Activated CD8-positive, alpha-beta memory T cell treated with anti-CD3 and anti-CD28 coated beads, Interleukin-2, amount 10 ng/mL, durations not matched to agents 7 days and 5 days (primary cell): ENCODE measurements at places on chromosomes 16 and 17.

GRCh38 chr17:1625053-1625452 lies 3.6 kb downstream of the SLC43A2 start:
- DNase-seq, result no peak

DNA sequence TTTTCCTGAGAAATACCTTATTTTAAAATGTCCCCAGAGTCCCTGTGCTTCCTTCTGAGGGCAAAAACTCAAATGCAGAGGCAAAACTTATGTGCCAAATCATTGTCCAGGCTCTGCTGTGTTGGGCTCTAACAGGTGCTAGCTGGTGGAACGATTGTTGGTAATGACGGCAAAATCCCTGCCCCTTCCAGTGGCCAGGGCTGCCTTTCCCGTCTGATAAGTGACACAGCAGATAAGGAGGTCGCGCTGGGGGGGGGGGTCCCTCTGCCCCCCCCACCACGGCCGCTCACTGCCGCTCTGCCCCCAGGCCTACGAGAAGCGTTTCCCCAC lies 29.1 kb downstream of the SEC14L5 start:
- DNase-seq, result no peak

GRCh38 chr17:42751628-42752027 lies 6.8 kb upstream of the EZH1 start:
- DNase-seq, result no peak

DNA sequence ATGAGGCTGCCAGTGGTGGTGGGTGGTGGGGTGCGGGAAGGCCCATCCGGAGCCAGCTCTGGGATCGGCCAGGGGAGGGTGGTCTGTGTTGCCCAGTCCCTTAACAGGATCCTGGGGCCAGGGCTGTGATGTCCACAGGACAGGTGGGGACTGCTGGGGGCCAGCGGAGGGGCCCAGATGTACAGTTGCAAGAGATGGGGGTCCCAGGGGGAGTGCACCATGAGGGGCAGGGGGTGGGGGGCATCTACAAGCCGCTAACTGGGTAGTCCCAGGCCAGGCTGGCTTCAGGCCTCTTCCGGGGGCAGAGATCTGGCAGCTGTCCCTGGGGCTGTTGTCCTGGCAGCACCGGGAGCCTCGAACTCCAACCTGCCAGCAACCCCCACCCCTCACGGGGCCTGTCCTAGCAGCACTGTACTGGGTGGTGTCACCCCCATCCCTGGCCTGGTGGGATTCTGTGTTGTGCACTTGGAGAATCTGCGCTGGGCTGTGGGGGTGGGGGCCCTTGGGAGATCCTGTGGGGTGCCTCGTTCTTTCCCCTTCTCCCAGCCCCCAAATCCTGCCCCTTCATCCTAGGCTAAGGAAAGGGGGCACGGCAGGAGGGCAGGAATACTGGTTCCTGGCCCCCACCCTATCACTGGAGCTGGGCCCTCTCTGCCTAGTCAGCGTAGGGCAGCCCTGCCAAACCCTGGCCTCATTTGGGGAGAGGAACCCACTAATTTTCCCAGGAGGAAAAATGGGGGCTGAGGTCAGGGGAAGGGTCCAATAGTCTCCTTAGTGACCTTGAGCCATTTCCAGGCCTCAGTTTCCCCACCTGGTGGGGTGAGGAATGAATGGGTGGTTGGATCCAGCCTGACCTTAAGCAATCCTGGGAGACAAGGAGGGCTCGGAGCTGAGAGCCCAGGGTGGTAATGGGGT lies 1.4 kb downstream of the MTSS2 start:
- no peak for DNase-seq

- DNase-seq, result no peak
Measured at GRCh38 chr16:81447383-81448101, 2.9 kb downstream of the CMIP start.

DNA sequence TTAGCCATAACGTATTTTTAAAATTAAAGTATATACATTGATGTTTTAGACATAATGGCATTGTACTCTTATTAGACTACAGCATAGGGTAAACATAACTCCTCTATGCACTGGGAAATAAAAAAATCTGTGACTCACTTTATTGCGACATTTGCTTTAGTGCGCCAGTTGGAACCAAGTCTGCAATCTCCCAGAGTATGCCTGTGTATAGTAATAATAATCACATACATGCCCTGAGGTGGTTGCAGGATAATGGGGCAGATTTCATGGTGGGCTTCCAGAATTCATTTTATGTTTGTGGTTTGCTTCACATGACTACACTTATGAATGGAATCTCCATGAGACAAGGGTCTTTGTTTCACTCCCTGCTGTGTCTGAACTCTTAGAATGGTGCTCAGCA lies 66.9 kb upstream of the N4BP1 start:
- DNase-seq, result no peak

GRCh38 chr16:79723583-79724168 lies 123.1 kb upstream of the MAF start:
- DNase-seq, result no peak

- no peak for DNase-seq
Measured at GRCh38 chr17:65564793-65565192, 3.3 kb upstream of the AXIN2 start.

GRCh38 chr17:45106582-45106981 lies 25.7 kb downstream of the PLCD3 start:
- no peak for DNase-seq

DNA sequence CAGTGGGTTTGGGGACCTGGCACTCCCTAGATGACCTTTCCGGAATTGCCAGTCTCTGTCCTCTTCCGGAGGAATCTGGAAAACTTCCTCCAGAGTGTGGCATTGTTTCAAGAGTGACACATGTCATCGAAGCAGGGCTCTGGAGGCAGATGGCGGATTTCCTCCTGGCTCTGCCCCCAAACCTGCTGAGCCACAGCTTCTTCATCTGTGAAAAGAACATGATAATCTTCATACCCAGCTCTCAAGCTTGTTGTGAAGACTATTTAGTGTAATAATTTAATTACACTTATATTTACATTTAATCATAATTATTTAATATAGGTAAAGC lies 19.7 kb upstream of the TEX2 start:
- DNase-seq, result no peak

DNA sequence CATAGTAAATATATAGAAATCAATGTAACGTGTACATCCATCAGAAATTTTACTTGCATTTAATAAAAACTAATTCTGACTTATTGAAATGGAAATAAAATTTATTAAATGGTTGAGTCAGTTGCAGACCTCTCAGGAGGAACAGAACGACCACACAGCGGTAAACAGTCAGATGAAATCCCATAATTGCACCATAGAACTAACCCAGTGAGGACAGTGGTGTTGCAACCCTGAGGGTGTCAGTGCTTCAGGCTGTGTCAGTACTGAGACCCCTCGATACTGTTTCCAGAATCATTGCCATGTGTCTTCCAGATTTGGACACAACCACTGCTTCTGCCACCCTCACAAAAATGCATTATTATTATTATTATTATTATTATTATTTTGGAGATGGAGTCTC lies 29.0 kb upstream of the SSTR2 start:
- no peak for DNase-seq

DNA sequence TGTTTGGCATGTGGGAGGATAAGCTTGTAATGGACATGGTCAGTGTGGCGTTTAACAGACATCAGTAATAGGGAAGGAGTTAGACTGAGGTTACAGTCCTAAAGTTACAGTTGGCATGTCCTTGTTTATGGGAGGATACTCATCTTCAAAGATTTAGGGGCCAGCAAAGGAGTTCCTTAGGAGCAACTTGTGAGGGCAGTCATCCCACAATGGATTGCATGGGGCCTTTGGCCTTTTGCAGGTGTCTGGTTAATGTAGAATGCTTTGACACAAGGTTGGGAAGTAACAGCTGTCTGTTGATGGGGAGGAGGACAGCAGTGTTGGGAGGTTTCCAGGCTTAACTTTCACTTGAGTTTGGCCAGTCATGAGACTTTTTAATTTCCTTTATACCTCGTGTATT lies 2.2 kb downstream of the NUBP1 start:
- DNase-seq, result no peak

DNA sequence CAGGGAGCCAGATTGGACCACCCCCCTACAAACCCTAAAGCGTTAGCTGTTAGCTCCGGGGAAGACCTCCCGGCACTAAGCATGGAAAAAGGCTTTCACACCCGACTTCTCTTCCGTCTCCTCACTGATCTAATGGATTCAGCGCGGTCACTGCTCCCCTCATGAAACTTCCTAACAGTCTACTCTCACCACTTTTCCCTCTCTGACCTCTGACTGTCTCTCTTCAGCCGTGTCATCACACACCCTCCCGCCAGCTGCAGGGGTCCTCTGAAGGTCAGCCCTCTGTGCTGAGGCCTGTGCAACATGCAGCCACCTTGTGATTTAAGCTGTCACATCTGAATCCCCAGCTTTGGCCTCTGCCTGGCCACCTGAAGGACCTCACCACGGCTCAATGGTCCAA lies 15.7 kb downstream of the LYRM1 start:
- DNase-seq, result no peak

DNA sequence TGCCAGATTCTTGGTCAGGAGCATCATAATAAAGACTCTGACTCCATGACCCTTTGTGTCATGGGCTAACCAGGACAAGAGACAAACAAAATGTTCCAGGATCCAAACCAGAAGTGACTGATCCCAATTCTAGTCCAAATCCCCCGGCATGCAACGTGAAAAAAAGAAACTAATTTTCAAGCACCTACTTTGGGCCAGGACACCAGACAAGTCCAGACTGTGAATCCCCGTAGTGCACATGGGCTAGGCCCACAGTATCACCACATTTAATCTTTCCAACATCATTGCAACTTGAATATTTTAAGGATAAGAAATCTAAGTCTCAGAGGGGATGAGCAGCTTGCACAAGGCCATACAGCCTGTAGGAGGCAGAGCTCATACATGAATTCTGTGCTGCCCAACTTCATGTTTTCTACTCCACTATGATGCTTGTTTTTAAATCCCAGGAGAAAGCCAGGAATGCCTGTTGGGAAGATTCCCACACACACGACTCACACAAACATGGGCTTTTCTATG lies 365.7 kb downstream of the NPIPA8 start:
- DNase-seq, result no peak

DNA sequence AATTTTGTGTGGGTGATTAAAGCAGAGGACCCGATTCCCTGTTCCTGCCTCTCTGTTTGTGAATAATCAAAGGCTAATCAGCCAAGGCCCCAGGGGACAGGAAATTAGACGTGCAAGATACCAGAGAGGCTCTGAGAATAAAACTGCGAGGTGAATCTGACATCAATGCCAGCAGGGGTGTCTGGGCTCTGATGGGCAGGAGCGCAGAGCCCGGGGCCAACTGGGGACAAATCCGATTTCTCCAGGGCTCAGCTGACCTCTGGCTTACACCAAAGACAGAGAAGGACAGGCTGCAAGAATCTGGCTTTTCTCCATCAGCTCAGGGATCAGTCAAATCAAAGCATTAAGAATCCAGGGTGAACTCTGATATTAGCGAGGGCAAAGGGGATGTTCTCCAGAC lies 174.3 kb downstream of the XYLT1 start:
- DNase-seq, result no peak

DNA sequence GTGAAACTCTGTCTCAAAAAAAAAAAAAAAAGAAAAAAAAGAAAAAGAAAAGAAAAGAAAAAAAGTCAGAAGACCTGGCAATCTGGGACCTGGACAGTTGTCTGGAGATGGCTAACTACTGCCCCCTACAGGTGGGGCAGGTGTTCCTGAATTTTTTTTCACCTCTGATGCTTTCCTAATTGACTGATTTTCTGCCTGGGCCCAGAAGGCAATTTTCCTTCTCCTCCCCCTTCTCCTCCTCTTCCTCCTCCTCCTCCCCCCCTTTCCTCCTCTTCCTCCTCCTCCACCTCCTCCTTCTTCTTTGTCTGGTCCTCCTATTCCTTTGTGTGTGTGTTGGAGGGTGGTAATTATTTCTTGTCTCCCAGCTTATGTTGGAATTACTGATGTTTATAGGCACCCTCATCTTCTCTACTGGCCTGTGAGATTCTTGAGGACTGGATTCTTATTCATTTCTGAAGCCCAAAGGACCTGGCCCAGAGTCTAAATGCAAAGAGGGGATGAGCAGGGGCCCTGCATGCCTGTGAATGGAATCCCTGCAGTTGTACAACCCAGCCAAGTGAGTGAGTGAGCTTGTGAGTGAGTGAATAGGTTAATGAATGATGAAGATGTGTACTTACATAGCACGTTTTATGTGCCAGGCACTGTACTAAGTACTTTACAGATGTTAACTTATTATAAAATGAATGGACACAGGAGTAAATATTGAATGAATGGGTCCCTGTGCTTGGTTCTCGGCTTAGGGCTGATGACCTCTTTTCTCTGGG lies 26.9 kb downstream of the IRX5 start:
- DNase-seq, result no peak

GRCh38 chr16:35598696-35599332 lies 2139.4 kb downstream of the TP53TG3F start:
- DNase-seq, result no peak

- no peak for DNase-seq
Measured at GRCh38 chr16:56192986-56193945, 2.0 kb downstream of the GNAO1 start.

- DNase-seq, result peak; percentile 39
Measured at GRCh38 chr16:50308237-50308965, 42.0 kb downstream of the ADCY7 start.

DNA sequence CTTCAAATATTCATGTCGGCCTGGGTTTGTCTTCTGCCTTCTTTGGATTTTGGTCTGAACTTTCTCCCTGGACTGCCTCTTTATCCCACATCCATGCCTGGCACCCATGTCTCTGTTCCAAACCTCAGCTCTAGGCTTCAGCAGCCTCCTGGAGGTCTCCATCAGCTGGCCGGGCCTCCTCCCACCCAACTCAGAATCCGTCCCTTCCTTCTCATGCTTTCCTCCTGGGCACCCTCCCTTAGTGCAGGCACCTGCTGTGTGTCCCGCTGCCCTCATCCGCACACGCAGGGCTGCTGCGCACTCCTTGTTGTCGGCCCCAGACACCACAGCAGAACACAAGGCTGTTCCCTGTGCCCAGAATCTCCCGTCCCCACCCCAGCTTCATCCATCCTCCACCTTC lies 14.0 kb downstream of the LDHD start:
- DNase-seq, result no peak

- no peak for DNase-seq
Measured at GRCh38 chr16:67248073-67248400, 742 bp upstream of the SLC9A5 start.

DNA sequence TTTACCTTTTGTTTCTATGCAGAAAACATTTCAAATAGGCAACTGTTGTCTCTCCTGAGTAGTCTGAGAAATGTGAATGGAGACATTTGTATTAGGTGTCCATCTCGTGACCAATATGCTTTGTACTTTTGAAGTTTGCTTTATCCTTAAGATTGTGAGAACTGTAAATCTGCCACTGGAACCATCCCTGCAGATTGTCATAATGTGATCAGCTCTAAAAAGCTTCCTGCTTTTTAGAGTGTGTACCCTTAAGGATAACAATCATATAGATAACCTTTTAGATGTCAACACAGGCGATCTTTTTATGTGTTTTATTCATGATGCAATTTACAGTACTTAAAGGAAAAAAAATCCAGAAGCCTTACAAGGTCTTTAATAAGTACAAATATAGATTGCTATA lies 63.5 kb downstream of the PRKCA start:
- no peak for DNase-seq

GRCh38 chr16:49441366-49441780 lies 67.8 kb downstream of the C16orf78 start:
- DNase-seq, result peak; percentile 85

GRCh38 chr17:64537488-64537887 lies 30.7 kb downstream of the CEP95 start:
- no peak for DNase-seq
